ENCODE measurements at places on chromosomes 16 and 17. TPM values are rescaled to one million over a fixed set of nuclear protein-coding genes. Genes with fewer than 3 reads are reported as not detected.

DNA sequence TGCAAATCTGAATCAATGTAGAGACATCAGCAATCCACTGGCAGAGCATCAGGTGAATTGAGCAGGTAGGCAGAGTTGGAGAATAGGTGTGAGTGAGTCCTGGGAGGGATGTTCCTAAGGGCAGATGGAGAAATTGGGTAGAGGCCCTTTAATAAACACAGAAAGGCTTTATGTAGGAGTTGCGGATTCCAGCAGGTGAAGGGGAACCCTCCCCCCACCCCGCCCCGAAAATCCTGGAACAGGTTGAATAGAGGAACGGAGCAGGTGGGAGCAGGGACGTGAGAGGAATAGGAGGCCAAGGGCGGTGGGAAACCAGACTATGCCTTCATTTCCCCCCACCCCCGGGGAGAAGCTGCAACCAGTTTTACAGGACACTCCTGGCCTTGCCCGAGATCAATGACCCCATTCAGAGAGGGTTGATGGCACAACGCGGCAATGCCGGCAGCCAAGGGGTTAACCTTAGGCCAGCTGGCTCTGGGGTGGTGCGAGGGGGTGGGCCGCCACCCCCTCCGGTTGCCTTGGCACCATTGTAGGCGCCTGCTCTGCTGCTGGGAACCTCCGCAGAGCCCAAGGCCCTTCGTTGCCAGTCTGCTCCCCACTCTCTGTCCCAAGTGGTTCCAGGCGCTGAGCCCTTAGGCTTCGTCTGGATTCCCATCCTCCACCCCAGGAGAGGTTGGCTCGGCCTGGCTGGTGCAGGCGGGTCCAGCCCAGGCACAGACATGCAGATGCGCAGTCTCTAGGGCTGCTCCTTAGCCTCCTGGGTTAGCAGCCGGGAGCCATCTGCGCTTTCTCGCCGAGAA, 814 bp upstream of the RUNDC3A start:
- DNase-seq, result peak; percentile 37

DNA sequence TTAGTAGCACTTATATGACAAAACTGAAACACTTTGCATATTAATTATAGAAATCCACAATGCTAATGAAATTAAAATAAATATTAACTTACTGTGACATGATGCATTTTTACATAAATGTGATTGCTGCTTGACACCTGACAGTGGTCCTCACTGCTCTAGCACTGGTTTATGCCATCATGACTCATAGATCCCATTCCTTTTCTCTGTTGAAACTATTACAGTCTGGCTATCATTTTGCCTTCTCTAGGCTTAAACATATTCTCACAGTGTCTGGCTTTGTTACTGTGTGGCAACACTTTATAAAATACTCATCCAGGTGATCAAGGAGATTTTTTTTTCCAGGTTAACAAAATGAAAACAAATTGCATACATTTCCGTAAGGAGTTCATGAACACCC, 108.0 kb downstream of the MRTFB start:
- DNase-seq, result no peak

DNA sequence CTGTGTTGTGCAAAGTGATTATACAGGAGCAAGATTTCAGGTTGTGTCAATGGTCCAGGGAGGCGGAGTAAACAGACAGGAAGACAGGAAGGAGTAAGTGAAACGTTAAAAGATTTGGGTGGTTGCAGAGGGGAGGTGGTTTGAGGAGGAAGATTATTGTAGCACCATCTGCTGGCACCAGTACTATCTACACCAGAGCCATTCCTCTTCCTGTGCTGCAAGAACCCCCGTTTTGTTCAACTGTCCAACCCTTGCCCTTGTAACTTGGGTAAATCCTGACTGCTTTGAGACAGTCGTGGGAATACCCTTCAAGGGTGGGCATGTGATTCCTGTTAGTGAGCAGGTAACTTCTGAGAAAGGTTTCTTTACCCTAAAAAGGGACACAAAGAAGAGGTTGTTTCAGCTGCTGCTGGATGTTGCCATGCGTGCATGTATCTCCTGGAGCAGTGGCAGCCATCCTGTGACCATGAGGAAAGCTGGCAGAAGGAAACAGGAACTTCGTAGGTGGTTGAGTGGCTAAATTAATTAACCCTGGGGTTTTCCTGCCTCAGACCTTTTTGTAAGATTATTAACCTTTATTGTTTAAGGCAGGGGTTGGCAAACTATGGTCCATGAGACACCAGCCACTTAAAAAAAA, 124.1 kb downstream of the PRKCA start:
- peak; percentile 39 for DNase-seq

DNA sequence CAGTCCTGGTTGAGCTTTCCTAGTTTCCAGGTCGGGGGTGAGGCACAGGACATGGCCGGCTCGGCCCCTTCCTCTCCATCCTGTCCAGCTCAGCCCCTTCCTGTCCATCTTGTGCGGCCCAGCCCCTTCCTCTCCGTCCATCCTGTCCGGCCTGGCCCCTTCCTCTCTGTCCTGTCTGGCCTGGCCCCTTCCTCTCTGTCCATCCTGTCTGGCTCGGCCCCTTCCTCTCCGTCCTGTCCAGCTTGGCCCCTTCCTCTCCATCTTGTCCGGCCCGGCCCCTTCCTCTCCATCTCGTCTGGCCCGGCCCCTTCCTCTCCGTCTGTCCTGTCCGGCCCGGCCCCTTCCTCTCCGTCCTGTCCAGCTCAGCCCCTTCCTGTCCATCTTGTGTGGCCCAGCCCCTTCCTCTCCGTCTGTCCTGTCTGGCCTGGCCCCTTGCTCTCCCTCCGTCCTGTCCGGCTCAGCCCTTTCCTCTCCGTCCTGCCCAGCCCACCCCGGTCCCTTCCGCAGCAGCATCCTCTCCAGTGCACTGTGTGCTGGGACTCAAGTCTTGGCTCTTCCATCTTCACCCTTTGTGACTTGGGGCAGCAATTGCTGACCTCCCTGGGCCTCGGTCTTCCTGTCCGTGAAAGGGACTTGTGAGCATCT, 5.5 kb upstream of the ZNF750 start:
- DNase-seq, result no peak

GRCh38 chr16:9135797-9136196, 44.4 kb downstream of the HAPSTR1 start:
- DNase-seq, result no peak

GRCh38 chr16:56462064-56462796, 10.9 kb downstream of the OGFOD1 start:
- DNase-seq, result no peak

DNA sequence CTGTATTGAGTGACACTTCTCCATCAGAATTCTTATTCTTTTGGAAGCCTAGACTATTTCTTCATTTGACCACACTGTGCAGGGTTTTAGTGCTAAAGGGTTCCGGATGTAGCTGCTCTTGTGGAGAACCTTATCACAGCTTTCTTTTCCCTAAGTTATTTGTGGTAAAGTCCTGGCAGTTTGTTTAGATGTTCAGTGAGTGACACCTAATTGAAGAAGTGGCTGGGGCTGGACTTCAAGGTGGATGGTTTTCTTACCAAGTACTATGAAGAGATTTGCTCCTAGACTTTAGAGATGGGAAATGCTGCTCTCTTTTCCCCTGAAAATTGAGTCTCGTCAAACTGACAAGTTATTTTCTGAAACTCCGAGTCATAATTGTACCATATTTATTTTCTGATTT, 144.0 kb upstream of the TBX2 start:
- DNase-seq, result no peak

Gene PIK3R6
- total RNA-seq, result 0.16 TPM

GRCh38 chr16:84709609-84710008, 9.8 kb downstream of the USP10 start:
- DNase-seq, result no peak

DNA sequence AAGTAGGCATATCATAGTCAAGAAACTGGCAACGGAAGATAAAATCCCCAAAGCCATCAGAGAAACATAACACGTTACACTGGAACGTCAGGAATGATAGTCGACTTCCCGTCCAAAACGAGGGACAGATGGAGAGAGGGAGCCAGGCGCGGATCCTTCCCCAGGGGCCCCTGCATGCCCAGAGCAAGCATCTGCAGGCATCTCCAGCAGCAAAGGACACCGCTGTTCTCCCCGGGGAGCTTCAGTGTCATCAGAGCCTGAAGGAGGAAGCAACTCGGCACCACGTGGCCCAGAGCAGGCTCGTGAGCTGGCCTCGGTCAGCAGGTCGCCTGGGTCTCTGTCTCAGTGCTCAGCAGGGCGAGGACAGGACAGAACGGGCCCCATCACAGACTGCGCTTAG, 50.1 kb downstream of the LMF1 start:
- no peak for DNase-seq

Gene UBALD1
- total RNA-seq, result 5.2 TPM

Measured in fibroblast of the aortic adventitia (primary cell).